ENCODE measurements at places on chromosomes 13 and 19. TPM values are rescaled to one million over a fixed set of nuclear protein-coding genes. Genes with fewer than 3 reads are reported as not detected.
A peak's percentile ranks its signal among the peaks of the same experiment; 100 is the strongest.

NFIX gene
- total RNA-seq, result 0.61 TPM

EPSTI1 gene
- total RNA-seq, result 23.4 TPM

ZNF229 gene
- 0.09 TPM for total RNA-seq

PABPC3 gene
- 0.21 TPM for total RNA-seq

YIF1B gene
- total RNA-seq, result 28.4 TPM

ZNF763 gene
- total RNA-seq, result 5.8 TPM

WASF3 gene
- not detected for total RNA-seq

KCNN1 gene
- total RNA-seq, result not detected

DNA sequence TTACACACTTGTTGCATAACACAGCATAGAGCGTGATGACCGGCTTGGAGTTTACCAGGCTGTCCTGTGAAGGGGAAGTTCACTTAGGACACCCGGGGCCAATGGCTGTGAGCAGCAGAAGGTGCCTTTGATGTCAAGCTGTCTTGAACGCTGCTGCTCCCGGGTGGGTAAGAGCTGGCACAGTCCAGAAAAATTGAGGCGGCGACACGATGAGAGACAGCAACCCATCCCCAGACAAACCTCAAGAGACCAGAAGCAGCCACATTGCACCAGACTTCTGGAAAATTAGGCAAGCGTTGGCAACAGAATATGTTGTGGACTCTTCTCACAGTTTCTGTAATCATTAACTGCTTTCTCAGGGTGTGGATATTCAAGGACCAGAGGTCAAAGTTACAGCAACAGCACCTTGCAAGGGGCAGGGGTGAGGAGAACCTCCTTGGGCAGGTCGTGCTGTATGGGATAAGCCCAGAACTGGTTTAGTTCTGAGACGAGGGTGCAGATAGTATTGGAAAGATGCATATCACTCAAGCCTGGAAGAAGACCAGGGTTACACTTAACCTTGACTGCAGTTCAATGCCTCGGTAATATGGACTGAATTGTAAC is 10.1 kb downstream of the NFILZ start:
- DNase-seq, result no peak

GRCh38 chr13:47859165-47859564 is 141.9 kb downstream of the SUCLA2 start:
- DNase-seq, result no peak

GRCh38 chr13:113646376-113646775 is 11.6 kb downstream of the ATP4B start:
- DNase-seq, result no peak

DNA sequence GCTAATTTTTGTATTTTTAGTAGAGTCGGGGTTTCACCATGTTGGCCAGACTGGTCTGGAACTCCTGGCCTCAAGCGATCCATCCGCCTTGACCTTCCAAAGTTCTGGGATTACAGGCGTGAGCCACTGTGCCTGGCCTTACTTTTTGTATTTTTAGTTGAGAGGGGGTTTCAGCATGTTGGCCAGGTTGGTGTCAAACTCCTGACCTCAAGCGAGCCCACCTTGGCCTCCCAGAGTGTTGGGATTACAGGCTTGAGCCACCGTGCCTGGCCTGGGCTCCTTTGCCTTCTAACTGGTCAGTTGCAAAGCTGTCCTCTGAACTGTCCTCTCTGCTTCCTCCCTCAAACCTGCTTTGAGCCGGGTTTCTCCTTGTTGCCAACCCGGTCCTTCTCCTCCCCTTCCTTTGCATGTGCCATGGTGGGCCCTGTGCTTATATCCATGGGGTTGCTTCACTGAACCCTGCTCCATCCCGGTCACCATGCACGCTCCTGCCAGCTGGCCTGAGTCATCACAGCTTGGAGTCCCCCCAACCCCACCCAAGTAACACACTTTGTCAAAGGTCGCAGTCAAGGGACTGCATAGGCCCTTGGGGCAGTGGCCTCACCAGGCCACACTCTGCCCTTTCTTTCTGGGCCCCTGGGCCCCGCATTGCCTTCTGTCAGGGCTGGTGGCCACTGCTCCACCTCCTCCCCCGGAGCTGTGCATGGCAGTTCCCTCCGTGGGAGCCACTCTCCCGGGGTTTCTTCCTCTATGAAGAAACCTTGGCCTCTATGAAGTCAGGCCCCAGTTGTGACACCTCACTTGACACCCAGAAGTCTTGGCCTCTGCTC is 21.2 kb downstream of the WTIP start:
- no peak for DNase-seq

GRCh38 chr13:44385847-44386246 is 12.2 kb downstream of the SERP2 start:
- DNase-seq, result no peak

GRCh38 chr13:52945348-52945747 is 83.3 kb upstream of the OLFM4 start:
- no peak for DNase-seq

DNA sequence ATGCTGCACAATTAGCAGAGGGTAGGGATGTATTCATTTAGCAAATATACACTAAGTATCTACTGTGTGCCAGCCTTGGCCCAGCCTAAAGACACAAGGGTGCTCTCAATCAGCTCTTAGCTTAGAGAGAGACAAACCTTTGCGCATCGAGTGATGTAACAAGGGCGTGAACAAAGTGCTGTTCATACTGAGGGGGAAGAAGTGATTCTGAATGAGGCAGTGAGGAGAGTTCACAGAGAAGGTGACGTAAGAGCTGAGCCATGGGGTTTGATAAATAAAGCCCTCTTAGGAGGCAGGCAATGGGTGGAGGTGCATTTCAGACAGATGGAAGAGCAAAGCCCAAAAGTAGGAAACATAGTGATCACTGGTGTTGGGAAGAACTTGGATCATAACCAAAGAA is 68.5 kb downstream of the FLT1 start:
- DNase-seq, result no peak

DNA sequence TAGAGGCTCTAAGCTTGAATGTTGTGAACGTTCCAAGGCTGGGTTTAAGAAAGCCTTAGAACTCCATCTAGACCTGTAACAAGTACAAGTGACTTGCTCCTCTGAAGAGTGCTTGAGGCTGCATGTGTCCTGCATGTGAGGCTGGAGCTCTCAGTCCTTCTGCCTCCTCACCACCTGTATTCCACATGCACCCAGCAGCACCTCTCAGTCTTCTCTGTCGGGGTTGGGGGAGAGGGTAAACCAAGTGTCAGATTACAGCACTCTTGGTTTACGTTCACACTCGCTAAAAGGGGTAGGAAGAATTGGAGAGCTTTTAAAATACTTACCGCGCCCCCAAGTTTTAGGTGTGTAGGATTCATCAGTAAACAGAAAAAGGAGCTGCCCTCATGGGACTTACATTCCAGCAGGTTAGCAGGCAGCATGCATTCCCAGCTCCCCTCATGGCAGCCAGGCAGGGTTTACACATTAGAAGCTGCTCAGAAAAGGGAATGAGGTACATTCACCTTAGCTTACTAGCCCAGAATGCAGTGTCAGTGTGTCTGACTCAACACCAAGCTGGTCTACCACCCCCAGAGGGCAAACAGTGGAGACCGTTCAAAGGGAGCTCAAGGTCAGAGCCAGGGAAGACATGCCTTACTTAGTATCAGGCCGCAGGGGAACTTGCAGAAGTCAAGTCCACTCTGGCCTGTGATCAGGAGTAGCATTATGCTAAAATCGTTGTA is 248.1 kb downstream of the PCCA start:
- DNase-seq, result no peak

DNA sequence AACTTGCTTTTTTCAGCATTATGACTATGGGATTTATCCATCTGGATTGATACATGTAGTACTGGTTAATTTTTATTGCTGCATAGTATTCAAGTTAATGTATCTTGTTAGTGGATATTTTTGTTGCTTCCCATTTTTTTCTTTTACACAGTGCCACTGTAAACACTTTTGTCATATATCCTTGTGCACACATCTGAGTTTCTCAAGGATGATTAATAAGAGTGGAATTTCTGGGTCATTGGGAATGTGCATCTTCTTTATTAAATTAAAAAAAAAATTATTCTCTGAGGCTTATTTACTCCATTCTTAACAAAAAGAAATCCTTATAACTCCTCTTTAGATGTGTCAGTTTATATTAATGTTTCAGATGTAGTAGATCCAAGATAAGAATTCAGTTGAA is 27.3 kb downstream of the B3GLCT start:
- no peak for DNase-seq

GRCh38 chr19:33568706-33569105 is 47.1 kb upstream of the PEPD start:
- DNase-seq, result no peak

GRCh38 chr19:22332924-22333323 is 46.7 kb downstream of the ZNF729 start:
- no peak for DNase-seq

GRCh38 chr19:35011091-35011689 is 11.1 kb downstream of the GRAMD1A start:
- peak; percentile 72 for DNase-seq

GRCh38 chr13:112200200-112200599 is 133.3 kb downstream of the SOX1 start:
- DNase-seq, result no peak

GRCh38 chr19:410243-410781 is 1.4 kb upstream of the C2CD4C start:
- no peak for DNase-seq

GRCh38 chr19:19119325-19120237 is 18.7 kb downstream of the TMEM161A start:
- no peak for DNase-seq

DNA sequence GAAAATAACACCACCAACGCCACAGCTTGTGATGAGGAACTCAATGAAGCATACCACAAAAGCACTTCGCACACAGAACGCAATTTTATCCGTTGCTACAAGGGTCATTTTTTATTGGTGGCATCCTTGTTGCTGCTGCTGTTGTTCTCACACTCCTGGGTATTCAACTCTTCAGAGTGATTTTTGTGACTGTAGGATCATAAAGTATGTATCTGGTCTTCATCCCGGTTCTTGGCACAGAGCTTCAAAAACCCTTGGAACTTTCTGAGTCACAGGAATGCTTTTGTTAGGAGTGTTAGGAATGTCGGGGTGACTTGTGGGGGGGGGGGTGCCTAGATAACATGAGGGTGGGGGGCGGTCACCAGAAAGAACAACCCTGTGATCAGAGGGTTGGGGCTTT is 108.4 kb downstream of the ZNF557 start:
- no peak for DNase-seq

- no peak for DNase-seq
These were observed 38.4 kb downstream of the RFX2 start for GRCh38 chr19:6071875-6072274.

GRCh38 chr13:41220401-41220800 is 26.0 kb upstream of the KBTBD7 start:
- no peak for DNase-seq

All from natural killer cell (primary cell).